ENCODE measurements at places on chromosomes 7 and 10.
A peak's percentile ranks its signal among the peaks of the same experiment; 100 is the strongest.

- DNase-seq = no peak
Observed at GRCh38 chr7:1457059-1457948, 2.0 kb downstream of the MICALL2 start.

DNA sequence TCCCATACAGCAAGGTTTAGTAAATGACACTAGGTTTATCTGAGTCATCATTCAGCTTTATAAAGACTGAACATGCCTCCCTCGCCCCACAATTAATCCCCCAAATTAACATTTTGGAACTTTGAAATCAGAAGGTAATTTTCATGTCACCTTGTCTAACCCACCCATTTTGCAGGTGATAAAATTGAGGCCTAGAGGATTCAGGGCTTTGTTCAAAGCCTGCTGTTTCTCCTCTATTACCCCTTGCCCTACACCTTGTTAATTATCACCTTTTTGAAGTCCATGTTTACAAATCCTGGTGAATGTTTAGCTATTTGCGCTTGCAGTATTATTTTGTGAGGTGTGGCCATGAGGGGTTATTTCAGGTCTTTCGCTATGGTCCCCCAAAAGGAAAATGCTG lies 120.5 kb downstream of the RTKN2 start:
- DNase-seq = no peak

DNA sequence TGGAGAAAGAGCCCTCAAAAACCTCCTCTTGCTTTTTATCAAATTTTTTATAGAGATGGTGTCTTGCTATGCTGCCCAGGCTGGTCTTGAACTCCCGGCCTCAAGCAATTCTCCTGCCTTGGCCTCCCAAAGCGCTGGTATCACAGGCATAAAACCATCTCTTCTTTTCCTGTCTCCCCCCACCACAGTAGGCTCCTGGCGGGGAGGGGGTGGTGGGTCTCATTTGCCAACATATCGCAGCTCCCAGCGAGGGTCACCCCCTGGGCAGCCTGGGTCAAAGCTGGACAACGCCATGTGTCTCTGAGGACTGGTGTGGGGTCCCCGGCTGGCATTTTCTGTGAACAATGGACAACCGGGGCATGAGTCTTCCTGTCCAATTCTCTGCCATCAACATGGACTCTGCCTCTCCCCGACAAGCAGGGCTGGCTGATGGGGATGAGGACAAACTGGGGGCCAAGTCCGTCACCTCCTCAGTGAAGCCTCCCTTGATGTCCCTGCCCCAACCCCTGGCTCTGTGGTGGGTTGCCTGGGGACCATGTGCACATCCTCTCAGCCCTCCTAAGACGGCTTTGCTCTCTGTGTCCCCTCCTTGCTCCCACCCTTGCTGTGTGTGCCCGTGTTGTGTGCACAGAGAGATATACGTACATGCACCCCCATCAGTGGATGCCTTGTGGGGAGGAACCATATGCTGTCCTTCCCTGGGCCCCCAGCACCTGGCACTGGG lies 86.4 kb upstream of the GNA12 start:
- DNase-seq = peak; percentile 24

DNA sequence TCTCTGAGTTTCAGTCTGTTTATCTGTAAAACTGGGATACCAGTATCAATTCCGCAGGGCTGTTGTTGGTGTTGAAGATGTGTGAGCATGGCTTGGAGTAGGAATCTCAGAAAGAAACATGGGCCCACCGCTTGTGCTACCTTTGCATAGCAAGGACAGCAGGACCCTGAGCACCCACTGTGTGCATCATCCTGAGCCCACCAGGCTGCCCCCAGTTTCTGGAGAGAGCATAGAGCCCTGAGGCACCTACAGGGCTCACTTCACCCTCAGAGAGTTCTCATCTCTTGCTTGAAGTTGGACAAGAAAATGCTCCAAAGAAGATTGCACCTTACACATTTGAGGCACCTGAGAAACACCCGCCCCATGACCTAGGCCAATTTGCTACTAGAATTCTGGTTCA lies 12.9 kb downstream of the PRLHR start:
- no peak for DNase-seq

DNA sequence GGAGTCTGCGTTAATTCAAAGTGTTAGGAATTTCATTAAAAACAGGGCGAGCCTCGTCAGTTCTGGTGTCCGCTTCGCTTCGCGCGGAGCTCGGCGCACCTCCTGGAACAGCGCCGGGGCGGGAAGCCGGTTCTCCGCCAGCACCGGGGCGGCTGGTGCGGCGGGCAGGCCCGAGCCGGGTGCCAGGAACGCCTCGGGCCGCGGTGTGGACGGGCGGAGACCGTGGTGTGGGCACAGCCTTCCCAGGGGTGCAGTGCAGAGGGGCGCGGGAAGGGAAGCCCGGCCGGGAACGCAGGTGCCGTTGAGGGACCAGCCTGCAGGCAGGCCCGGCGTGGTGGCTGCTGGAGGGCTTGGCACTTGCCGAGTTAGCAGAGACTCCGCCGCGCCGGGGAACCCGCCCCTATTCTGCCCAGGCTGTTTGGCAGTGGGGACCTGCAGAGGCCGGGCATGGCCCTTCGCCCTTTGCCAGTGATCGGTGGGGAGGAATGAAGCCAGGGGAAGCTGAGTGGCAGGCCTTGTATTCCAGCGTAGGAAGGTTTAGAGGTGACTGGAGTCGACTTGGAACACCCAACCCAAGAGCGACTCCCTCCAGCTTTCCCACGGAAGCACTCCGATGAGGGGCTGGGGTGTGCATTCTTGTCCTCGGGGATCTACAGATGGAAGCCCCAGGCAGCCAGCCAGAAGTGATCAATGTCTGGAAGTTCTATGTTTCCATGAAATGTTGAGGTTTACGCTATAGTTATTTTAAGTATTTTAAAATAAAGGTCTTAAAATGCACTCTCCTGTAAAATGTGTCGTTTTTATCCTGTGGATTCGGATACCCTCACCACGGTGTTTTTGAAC lies 945 bp upstream of the RHEB start:
- peak; percentile 85 for DNase-seq

DNA sequence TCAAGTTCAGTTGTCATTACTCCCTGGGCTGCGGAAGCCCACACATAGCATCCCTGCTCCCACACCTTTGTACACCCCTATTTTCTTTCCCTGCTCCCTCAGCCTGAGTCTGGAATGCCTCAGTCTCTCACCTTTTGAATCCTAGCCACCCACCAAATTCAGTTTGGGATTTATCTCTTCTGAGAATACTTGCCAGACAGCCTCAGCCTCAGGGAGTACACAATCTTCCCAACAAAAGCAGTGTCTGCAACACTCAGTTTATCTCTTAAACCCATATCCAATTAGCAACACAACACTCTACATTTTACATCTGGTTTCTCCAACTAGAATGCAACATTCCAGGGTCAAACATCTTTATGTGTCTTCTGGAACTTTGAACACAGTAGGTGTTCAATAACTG lies 190.2 kb downstream of the GPAM start:
- no peak for DNase-seq

- no peak for DNase-seq
Observed at GRCh38 chr10:13195016-13195415, 33.7 kb downstream of the MCM10 start.

DNA sequence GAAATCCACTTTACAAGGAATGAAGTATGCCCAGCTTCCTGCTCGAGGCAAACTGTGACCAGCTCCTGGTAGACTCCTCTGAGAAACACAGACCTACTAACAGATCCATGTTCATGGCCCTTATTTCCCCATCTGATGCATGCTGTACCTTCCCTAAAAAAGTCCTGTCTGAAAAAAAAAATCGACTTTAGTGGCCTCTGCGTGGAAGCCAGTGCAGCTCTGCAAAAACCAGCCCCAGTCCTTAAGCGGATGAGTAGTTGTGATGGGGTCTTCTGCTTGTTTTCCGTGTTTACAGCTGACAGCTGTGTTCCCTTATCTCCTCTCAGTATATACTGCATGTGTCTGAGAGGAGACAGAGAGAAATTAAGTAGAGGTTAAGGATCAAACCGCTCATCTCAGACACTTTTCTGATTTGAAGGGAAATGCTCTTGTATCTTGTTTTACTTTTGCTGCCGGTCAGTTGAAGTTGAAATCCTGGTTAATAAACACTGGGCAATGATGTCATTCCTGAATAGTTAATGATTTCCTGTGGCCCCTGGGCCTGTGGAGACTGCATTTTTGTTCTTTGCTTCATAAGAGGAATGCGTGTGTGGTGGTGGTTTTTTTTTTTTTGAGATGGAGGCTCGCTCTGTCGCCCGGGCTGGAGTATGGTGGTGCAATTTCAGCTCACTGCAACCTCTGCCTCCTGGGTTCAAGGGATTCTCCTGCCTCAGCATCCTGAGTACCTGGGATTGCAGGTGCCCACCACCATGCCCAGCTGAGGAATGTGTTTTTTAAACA lies 67.6 kb downstream of the DOCK1 start:
- peak; percentile 94 for DNase-seq

DNA sequence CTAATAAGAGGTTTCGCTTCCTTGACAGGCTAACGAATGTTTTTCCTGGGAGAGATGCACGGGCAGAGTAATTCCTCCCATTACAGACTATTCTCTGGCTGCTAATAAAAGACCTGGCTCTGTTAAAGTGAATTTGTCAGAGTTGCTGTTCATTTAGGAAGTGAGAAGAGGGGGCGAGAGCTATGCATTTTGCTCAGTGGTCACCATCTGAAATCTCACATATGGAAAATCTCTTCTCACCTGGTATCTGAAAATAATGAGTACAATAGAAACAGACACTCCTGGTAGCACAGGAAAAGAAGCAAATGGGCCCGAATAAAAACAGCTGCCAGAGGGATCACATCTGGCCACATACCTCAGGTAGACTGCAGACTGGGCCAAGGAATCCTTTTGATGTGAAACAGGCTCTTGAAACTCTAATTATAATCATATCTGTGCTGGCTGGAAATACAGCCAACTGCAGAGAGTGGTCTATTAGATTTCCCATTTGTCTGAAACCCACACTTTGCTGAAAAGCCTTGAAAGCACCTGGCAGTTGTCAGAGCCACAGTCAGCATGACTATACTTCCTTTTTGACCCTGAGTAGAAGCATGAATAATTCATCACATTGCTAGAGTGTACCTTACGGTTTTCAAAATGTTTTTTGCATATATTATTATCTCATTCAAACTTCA lies 33.6 kb downstream of the AOAH start:
- DNase-seq = no peak

- no peak for DNase-seq
Observed at GRCh38 chr10:94092848-94093247, 99.1 kb downstream of the PLCE1 start.
